ENCODE measurements at places on chromosomes 12 and 14.

DNA sequence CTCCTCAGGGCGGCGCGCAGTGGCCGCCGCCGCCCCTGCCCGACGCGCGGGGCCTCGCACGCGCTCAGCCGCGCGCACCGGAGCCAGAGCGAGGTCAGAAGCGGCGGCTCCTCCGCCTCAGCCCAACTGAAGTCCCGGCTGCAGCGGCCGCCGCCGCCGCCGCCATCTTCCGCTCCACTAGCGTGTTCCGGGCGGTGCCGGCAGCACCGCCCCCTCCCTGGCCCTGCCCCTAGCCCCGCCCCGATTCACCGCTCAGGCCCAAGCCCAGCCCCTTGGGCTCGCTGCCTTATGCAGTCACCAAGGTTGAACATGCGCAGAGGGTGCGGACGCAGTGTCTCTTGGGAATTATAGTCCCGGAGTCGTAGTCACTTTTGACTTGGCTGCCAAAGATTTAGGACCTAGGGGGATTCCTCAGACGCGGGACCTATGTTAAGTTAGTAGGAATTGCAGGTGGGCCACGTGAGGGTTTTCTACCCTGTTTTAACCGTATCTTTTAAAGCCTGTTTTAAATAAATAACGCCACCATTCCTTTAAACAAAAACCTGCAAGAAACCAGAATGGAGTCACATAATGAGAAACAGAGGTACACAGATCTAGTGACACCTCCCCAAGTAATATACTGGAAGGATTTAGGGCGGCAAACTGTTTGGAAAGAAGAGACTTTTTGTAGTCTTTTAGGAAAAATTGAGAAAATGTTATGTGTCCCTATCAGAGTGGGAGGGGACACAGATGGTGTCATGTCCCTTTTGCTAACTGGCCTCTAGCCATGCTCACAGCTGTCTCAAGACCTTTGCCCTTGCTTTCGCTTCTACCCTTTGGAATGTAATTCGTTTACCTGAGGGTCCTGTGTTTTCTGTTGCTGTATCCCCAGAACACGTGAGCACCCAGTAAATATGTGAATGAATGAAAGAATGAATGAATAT lies at the start of gene PPTC7:
PPTC7 (minus strand) TSS at position 182 of the 923 bp plus-strand sequence. CDS start 287 bp downstream, outside the sequence.
- DNase-seq = peak; percentile 96

DNA sequence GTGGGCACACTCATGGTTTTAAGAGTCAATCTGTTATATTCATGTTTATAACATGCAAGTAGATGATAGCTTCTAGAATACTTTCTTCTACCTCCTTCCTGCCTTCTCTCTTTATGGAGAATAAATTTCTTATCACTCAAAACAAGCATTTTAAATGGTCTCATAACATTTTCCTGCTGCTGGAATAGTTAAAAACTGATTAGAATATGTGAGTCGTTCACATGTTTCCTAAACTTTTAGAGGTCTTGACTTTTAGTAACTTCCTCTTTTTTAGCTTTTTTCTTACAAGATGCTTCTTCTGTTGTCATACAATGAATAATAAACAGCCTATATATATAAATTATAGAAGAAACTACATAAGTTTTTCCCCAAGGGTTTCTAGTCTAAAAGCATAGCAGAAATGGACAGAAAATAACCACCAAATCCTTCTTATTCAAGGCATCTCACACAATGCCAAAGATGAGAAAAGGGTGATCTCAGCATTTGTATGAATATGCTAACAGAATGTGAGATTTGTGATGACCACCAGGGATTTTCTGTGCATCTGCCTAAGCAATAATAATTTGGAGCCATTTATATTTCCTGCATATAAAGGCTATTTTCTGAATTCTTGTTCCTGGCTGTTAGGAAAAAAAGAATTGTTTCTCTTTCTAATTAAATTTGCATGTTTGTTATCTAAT lies 127.8 kb downstream of the DAAM1 start:
- no peak for DNase-seq

DNA sequence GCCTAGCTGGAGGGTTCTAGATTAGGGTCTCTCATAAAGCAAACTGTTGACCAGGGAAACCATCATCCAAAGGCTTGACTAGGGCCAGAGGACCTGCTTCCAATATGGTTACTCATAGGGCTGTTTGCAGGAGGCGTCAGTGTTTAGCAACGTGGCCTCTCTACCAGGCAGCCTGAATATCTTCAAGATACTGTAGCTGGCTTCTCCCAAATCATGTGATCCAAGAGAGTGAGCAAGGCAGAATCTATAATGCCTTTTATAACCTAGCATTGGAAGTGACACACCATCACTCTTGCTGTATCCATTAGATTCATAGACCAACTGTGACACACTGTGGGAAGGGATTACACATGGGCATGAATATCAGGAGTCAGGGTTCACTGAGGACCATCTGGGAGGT lies 17.3 kb downstream of the TPH2 start:
- no peak for DNase-seq

DNA sequence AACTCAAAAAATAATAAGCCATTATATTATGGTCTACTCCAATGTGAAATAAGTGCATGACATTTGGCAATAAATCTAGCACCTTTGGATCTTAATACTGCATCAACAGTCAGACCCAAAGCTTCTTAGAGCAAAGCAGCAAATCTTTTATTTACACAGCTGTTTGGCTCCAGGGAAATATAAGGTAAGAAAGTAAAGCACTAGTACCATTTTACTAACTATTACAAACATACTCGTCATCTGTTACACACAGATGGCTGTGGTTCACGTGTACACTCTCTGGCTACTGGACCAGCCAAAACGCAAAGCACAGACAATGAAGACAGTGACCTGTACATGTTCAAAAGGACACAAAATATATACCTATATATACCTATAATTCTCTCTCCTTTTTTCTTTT lies 2.8 kb downstream of the FGD6 start:
- no peak for DNase-seq

DNA sequence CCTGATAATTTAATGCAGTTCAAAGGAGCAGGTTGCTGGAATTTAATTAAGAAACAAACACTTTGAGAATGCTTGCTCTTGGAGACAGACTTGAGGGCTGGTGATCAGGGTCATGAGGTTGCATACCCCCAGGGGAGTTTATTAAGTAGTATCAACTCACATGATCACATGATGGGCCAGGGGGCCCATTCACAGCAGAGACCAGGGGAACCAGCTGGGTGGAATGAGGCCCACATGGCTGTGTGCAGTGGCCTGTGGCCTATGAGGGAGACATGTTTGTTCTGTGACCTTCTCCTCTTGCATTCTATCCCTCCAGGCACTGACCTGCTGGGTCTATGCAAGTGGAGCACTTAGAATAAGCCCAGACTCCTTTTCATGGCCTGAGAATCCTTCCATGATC lies 266.6 kb upstream of the PWP1 start:
- no peak for DNase-seq

- no peak for DNase-seq
Measured at GRCh38 chr14:45238988-45239387, 14.0 kb downstream of the MIS18BP1 start.

DNA sequence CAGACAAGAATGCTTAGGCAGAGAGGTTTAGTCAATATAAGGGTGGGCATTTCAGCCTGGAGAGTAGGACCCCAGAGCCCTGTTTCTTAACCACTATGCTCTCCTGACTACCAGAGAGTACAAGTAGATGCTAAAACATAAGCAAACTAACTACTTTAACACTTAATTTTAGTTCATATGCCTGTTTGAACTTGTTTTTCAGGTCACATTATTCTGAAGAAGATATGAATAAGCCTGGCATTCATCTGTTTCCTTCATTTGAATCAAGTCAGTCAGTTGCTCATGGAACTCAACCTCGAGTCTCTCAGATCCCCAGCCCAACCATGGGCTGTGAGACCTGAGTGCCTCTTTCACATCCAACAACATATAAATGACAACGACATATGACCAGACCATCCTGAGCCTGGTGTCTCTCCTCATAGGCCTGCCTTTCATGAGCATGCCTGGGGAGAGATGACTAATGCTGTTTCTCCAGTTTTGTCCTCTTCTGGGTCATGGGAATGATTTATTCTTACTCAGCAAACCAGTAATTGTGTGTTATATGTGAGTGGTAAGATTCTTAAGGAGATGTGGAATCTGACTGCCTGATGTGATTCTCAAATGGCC lies 251.1 kb upstream of the BTG1 start:
- no peak for DNase-seq

GRCh38 chr12:1915082-1915968 lies 3.1 kb downstream of the CACNA2D4 start:
- DNase-seq = peak; percentile 70

- DNase-seq = no peak
Measured at GRCh38 chr14:20019257-20019865, at the start of gene OR4K14. TSS of gene OR4K14 (minus strand) at chr14:20019307. CDS start at chr14:20015193, 4,114 bp downstream.

- DNase-seq = no peak
Measured at GRCh38 chr14:25231004-25231403, 181.1 kb upstream of the STXBP6 start.

DNA sequence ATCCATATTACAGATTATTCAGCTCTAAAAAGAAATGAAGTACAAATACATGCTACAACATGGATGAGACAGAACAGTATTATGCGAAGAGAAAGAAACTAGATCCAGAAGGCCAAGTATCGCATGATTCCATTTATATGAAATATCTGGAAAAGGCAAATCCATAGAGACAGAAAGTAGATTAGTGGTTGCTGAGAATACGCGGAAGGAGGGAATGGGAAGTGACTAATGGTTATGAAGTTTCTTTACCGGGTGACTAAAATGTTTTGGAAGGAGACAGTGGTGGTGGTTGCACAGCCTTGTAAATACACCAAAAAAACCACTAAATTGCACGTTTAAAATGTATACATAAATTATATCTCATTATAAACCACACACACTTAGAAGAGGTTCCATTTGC lies 12.5 kb downstream of the PRDM4 start:
- no peak for DNase-seq

DNA sequence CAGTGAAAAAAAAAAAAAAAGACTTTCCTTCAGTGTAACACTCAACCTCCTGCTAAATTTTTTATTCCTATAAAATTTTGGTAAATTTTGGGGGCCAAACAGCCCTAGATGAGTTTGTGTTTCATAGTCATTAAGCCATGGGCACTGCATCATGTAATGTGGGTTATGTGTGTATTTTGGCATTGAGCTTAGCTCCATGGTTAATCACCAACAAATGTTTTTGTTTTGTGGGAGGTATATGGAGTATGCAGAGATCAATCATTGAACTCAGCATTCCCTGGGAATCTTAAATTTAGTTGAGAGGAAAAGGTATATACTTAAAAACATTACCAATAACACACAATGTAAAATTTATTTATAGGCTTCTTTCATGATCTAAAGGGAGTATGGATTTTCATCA lies 8.5 kb upstream of the ARMH4 start:
- no peak for DNase-seq

DNA sequence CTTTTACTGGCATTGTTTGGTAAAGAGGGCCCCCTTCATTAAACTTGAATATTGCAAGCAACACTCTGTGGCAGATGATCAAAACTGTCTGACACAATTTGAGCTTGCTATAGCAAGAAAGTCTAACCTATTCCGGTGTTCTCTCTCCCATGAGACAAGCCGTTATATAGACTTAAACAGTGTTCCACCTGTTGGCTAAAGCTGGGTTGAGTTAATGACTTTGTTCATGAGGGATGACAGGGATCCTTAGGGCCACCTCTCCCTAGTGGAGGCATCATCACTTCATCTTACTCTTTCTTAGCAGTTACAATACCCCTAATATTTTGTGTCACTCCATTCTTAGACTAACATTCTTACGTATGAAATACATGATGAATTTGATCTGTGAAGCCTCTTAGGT lies 3.8 kb downstream of the EIF5 start:
- DNase-seq = no peak

GRCh38 chr12:52697058-52697582 lies 6.2 kb downstream of the KRT77 start:
- no peak for DNase-seq

- no peak for DNase-seq
Measured at GRCh38 chr14:105315941-105316576, 1.5 kb downstream of the PACS2 start.

DNA sequence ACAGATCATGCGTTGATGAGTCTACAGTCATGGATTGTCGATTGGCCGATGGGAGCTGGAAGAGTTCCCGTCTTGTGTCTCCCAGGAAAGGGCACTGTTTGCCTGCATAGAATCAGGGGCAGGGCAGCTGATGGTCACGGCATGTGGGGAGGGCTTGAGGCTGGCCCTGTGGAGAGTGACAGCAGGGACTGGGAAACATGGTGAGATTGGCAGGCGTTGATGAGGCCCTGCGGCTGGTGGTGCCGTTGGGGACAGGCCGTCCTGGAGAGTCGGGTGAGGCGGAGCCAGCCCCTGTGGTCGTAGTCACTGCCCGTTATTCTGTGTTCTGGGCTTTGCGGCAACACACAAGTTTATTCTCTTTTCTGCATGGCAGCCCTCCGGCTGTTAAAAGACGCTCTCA lies 52.9 kb downstream of the TECPR2 start:
- DNase-seq = no peak

DNA sequence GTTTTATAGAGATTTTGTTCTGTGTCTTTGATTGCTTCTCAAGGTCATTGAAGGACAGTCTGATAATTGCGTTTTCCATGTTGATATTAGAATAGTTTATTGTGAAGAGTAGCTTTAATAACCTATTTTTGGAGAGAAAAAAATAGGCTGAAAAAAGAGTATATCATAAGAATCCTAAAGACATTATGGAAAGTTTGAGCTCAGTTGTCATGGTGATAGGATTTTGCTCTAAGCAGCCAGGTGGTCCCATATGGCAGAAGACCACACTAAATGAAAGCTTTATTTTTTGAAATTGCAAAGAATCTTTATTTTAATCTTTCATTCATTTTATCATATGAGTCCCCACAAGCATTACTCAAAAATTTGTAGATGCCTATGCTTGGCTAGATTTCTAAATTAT lies 358.9 kb upstream of the NAV3 start:
- no peak for DNase-seq

DNA sequence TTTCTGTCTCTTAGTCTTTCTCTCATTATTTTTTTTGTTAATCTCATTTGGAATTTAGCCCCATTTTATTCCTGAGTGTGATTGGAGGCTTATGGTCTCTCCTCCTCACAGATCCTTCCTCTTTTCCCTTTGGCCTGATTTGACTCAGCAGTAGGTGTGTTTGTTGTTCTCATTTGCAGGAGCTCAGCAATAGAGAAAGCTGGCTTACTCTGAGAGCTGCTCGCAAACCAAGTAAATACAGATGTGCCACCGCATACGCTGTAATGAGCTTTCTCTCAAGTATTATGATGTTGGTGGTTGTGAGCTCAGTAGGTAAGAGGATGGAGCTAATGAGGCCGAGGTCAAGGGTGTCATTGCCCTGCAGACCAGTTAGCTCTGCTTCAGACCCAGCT lies 206.5 kb downstream of the ETV6 start:
- DNase-seq = no peak

GRCh38 chr14:30223385-30223785 lies 295.7 kb upstream of the PRKD1 start:
- DNase-seq = no peak

GRCh38 chr14:94056579-94057308 lies 24.3 kb downstream of the DDX24 start:
- DNase-seq = peak; percentile 4
